ENCODE measurements at places on chromosomes 4 and X. TPM values are rescaled to one million over a fixed set of nuclear protein-coding genes. Genes with fewer than 3 reads are reported as not detected.

The ADGRG4 gene
- total RNA-seq: not detected

- peak; percentile 44 for DNase-seq
Observed at GRCh38 chrX:31423609-31424189, 351.9 kb upstream of the FTHL17 start.

DNA sequence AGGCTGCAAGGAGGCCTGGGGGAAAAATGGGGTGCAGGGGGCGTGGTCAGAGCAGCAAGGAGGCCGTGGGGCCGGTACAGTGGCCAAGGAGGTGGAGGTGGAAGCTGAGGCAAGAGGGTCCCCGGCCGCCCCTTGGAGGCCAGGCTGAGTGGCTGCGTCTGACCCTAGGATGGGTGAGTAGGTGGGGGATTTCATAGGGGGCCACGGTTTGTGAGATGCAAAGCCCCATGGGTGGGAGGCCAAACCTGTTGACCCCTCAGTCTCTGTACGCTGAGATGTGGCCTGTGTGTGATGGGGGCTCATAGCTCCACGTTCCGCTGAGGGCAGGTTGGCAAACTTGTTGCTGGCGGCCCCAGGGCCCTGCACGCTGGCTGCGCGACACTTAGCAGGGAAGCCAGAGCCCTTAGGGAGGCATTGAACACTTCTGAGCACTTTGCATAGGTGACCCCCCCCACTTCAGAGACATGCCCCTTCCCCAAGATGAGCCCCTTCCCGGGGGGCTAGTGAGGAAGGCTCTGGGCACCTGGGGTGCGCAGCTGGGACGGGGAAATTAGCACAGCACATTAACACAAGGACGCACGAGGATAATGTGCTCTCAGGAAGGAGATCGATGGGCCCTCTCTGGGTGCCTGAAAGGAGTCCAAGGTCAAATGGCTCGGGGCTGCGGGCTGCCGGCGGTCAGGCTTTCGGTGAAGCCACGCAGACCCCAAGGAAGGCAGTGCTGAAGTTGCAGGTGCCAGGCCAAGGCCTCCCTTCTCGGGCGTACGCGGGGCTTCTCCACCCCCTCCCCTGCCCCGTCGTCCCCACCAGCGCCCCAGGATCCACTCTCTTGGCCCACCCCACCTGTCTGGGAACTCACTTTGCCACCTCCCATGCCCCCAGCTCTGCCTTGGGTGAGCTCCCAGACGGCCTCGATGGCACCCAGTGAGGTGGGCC, 107.4 kb downstream of the HMX1 start:
- no peak for DNase-seq

DNA sequence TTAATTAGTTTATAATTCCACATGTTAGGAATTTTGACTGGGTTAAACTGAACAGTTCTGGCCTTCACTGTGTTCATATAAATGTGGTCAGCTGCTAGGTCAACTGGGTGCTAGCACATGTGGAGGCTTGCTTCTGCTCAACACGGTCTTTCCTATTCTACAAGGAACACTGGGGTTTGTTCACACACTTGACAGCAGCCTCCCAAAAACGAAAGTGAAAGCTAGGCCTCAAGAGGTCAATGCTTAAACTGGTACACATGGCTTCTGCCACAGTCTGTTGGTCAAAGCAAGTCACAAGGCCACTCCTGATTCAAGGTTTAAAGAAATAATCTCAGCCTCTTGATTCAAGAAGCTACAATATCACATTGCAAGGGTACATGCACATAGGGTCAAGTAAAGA, 126.5 kb downstream of the QDPR start:
- peak; percentile 5 for DNase-seq

GRCh38 chr4:92387459-92388069, 83.8 kb downstream of the GRID2 start:
- DNase-seq: peak; percentile 22

GRCh38 chr4:40546506-40546905, 83.2 kb downstream of the RBM47 start:
- no peak for DNase-seq

DNA sequence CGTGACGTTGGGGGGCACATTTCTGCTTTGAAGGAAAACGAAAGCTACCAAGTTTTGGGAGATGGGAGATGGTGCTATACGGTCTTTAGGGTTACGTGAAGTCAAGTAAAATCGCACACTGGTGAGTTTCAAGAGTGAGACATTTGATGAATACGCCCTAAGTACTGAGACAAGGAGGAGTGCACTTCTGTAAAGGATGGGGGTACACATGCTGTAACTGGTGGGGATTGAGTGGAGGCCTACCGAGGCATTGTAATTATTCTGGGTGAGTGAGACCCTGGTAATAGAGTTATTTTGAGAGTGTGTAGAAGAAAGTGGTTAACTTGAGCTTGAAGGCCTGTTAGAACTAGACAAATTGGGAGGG, 536 bp downstream of the SH3BGRL start:
- DNase-seq: peak; percentile 37

The PPBP gene
- total RNA-seq: not detected

DNA sequence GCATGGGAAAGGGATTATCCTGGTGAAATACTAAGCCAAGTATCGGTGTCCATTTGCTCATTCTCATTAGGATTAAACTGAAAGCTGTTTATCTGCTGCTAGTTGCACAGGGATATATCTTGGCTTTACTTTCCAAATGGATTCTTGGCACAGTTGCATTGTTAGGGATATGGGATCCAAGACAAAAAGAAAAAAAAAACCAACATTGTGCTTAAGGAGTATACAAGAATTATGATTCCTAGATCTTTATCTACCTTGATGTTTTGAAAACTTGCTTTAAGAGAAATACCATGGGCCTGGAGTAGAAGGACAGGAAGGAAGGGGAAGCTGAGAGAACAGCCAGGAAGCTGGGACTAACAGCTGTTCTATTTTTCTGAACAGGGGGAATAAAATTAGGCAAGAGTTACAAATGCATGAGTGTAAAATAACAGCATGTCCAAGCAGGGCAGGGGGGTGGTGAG, 107.6 kb downstream of the ATXN3L start:
- DNase-seq: peak; percentile 73

- no peak for DNase-seq
Observed at GRCh38 chr4:152459326-152459725, 76.6 kb downstream of the FBXW7 start.

The SRPX2 gene
- 62.8 TPM for total RNA-seq

The ADH5 gene
- 140 TPM for total RNA-seq

All from LHCN-M2 (cell line).